ENCODE measurements at places on chromosomes 12 and 14. TPM values are rescaled to one million over a fixed set of nuclear protein-coding genes. Genes with fewer than 3 reads are reported as not detected.
A peak's percentile ranks its signal among the peaks of the same experiment; 100 is the strongest.

DNA sequence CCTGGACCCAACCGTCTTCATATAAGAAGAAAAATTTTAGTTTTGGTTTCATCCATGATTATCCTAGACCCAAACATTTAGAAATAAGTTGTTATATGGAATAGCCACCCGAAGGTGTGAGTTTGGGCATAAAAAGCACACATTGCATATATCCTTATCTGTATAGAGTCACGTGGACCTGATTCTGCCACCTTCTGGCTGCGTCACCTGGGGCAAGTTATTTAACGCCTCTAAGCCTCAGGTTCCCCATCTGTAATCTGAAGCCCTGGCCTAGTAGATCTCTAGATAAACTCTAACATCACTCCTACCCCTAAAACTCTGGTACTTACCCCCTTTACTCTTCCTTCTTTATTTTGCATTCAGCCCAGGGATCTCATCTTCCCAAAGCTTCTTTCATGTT lies 14.3 kb upstream of the KRT5 start:
- DNase-seq = no peak

DNA sequence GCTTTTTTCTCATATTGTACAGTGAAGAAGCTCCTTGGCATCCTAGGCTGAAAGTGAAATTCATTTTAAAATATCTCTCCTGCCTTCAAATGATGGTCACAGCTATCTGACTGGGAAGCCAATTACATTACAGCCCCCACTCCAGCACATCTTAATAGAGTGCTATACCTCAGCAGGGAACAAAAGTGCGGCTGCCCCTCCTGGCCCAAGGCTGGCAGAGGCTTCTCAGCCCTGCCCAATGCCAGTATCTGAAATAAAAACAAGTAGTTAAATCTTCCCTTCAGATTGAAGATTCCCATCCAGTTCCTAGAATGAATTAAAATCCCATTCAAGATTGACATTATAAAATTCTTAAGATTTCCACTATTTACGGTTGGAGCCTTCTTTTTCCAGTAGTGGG lies 54.9 kb upstream of the GNG2 start:
- no peak for DNase-seq

The CRIP1 gene
- total RNA-seq = 20.2 TPM

GRCh38 chr12:26987634-26988424 lies 26.4 kb downstream of the TM7SF3 start:
- DNase-seq = no peak

DNA sequence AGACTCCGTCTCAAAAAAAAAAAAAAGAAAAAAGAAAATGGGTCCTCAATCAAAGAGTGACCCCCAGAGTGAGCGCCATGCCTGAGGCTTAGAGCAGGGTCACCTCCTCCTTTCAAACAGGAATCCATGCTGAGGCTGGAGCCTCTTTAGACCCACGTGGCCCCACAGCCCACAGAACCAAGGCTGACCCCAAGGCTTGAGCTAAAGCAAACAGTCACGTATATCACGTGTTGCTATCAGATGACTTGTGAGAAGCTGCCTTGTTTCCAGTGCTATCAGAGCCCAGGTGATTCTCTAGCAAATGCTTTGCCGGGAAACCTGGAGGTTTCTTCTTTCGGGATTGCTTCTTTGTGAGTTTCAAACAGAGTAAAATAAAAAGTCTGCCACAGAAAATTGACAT lies 31.7 kb upstream of the DYNC1H1 start:
- DNase-seq = peak; percentile 34

GRCh38 chr14:32190673-32191072 lies 11.2 kb upstream of the RNU6-7 start:
- DNase-seq = no peak

DNA sequence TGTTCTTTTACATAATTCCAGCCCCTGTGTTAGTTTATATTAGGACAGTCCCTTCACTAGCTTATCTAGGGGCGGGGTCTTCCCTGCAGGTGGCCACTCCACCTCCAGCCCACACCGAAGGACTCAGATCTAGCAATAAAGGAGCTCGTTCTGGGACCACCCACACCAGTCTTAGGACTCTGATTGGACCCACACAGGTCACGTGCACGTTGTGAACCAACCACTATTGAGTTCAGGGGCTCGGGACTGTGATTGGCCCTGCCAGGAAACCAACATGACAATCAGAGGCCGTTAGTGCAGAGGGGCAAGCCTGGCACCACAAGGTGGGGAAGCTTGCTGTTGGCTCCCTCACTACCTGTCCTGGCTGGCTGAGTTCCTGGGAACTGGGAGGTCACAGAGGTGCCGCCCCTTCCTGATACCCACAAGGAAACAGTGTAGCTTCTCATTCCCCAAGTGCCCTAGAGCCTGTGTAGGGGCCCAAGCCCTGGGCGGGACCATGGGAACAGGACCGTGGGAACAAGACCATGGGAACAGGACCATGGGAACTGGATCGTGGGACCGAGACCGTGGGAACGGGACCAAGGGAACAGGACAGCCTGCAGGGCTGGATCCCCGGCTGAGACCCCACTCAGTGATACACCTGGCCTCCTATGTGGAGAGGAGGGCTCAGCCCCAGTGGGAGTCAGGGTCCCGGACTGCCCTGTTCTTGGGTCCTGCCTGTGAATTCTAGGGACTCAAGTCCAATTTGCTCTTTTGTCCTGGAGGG lies 297.8 kb downstream of the ADGRD1 start:
- DNase-seq = no peak

- DNase-seq = no peak
These were observed 48.8 kb downstream of the CIT start for GRCh38 chr12:119828300-119828699.

GRCh38 chr12:113059071-113059595 lies 2.6 kb downstream of the DTX1 start:
- DNase-seq = no peak
